Choroid plexus epithelial cell (primary cell): ENCODE measurements at places on chromosomes 3 and 15.

DNA sequence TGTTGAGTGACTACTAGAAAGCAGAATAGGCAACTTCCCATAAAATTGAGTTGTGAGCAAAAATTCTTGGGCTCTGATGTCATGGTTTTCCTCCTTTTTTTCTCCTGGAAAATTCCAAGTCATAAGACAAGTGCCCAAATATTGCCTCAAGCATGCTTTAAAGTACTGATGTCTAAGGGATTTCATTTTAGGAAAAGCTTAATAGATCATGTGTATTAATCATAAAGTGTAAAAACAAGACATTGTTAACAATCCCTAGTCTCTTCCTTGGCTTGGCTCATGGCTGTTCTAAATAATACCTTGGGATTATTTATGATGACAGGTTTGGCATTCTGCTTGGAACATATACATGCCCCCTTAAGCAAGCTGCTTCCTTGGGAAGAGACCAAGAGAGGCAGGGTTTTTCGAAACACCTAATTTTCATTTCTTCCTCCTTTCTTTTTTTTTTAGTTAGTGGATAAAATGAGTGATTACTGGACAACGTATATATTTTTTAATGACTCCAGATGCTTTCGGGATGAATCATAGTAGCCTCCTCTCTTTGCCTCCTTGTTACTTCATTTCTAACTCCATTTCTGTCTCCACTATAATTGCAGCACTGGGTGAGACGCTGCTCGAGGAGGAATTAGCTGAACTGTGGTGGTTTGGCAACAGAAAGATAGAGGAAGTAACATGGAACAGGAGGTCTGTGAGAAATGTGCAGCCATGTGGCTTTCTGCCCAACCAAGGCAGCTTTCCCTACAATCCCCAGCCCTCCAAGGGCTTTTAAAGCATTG is 104.9 kb downstream of the TPRG1 start:
- DNase-seq: peak; percentile 80

DNA sequence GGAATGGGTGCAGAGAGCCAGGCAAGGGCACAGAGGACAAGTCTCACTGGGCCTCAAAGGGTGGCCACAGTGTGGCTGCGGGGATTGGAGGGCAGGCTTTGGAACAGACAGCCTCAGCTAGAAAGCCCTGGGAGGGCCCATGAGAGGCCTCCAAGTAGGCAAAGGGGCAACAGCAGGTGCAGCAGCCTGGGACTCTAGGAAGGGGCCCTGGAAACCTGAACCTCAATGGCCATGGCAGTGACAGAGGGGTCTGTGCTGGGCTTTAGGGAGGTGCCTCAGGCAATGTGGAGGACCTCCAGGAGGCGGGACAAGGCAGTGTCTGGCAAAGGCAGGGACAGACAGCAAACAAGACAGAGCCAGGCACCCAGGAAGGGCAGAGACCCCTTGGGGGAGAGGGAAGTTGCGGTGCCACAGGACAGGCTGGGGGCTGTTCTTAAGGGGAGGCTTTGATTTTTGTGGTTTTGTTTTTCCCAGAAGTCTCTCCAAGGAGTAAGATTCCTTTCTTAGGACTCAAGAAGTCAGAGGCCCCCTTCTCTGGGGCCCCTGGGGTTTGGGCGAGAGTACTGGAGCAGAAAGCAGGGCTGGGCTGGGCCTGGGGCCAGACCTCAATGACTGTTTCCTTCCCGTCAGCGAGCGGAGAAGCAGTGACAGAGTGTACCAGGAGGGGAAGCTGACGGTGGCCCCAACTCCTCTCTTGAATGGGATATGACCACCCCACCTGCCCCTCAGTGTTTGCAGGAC is 9.7 kb downstream of the STOML1 start:
- DNase-seq: peak; percentile 91

DNA sequence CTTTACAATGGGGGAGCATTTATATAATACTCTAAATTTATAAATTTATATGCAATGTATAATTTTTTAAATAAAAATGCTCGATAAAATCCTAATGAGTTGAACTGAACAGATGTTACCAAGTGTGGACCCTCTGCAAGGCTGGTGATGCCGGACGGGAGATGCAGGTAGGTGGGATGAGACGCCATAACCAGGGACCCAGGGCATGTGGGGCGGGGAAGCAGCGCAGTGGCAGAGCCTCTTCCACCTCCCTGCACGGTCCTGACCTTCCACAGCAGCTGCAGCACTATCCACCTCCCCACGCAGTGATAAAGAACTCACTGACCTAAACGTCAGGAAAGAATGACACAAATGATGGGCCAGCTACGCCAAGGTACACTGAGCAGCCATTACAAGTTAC is 12.8 kb downstream of the PCSK6 start:
- no peak for DNase-seq

- DNase-seq: peak; percentile 89
Observed at GRCh38 chr3:22269831-22270230, 518.8 kb upstream of the ZNF385D start.

- no peak for DNase-seq
Observed at GRCh38 chr15:77504306-77504705, 83.6 kb downstream of the HMG20A start.
